ENCODE measurements at places on chromosomes 6 and 20.

- DNase-seq, result no peak
Observed at GRCh38 chr6:38192487-38192886, 373.0 kb downstream of the ZFAND3 start.

- DNase-seq, result no peak
Observed at GRCh38 chr20:47099825-47100441, 205.3 kb downstream of the EYA2 start.

GRCh38 chr6:16227605-16228004 is 10.8 kb upstream of the GMPR start:
- no peak for DNase-seq

- DNase-seq, result no peak
Observed at GRCh38 chr6:34514593-34515472, 41.3 kb downstream of the SPDEF start.

GRCh38 chr6:80540700-80541099 is 434.2 kb downstream of the BCKDHB start:
- no peak for DNase-seq

DNA sequence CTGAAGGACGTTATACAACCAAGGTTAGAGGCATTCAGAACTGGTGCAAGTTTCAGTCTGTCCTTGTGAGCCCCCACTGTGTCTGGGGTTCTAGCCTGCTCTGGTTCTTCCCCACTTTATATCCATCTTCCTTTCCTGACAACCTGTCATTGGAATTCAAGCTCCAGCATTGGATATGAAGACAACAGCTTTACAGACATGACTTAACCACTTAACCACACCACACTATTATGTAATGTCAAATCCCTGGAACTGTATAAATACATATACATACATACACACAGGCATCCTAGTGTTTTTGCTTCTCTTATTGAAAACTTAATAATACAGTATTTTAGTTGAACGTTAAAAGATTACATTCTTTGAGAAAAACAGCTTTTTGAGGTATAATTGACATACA is 217.9 kb upstream of the SGK1 start:
- DNase-seq, result no peak

GRCh38 chr6:130183271-130184222 is 39.2 kb downstream of the SAMD3 start:
- DNase-seq, result no peak

DNA sequence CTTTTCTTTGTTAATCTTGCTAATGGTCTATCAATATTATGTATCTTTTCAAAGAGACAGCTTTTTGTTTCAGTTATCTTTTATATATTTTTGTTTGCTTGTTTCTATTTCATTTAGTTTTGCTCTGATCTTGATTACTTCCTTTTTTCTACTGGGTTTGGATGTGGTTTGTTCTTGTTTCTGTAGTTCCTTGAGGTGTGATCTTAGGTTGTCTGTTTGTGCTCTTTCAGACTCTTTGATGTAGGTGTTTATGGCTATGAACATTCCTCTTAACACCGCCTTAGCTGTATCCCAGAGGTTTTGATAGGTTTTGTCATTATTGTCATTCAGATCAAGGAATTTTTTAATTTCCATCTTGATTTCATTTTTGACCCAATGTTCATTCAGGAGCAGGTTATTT is 26.8 kb upstream of the TNFAIP3 start:
- DNase-seq, result no peak

DNA sequence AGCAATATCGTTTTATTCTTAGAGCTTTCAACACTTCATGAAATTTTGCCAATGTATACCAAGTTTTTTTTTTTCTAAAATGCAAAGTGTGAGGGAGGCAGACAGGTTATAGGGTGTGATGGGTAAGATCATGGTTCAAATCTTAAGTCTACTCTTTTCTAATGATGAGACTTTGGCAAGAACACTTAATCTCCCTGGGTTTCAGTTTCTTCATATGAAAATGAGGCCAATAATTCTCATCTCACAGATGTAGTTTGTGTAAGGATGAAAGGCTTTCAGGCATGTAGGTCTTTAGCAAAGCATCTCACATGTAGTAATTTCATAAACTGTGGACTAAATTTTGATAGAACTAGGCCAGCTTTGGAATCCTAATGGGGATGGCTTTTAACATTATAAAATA is 457.1 kb downstream of the QKI start:
- no peak for DNase-seq

- DNase-seq, result no peak
Observed at GRCh38 chr6:67666177-67666964, 968.7 kb upstream of the ADGRB3 start.

GRCh38 chr6:154071236-154071635 is 32.2 kb downstream of the OPRM1 start:
- no peak for DNase-seq

- no peak for DNase-seq
Observed at GRCh38 chr6:5115168-5115567, 30.0 kb downstream of the PPP1R3G start.

- DNase-seq, result no peak
Observed at GRCh38 chr6:73299151-73299971, 36.4 kb upstream of the KHDC1 start.

DNA sequence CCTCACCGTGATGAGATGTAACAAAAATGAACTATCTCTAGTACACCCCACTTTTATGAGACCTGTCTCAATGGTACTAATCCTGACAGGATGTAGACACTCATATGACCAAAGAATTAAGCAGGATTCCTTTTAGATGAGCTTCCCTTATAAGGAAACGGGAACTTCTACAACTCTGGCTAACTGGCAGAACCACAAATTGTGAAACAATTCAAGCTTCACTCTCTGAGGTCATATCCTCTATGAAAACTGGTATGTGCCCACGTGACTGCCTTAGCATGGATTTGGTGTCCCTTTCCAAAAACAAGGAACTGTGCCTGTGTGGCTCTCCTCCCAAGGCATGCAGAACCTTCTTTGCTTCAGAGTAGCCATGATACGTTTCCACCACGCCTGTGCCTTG is 14.1 kb upstream of the CPNE5 start:
- DNase-seq, result no peak

- DNase-seq, result no peak
Observed at GRCh38 chr6:40082278-40083043, 148.2 kb upstream of the MOCS1 start.

DNA sequence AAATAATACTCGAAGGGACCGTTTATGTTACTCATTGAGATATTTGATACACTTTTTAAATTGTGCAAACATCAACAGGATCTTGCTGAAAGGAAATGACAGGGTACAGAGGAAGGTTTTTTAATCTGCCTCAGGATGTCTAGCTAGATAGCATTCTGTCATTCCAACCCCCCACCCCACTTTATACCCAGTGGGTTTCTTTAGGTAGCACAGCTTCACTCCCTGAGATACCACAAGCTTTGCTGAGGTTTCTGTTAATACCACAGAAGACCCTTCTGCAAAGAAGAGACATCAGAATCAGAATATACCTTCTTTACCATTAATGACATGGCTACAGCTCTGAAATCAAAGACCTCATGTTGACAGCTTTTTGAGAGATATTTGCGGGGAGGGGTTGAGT is 1.3 kb downstream of the PHACTR2 start:
- no peak for DNase-seq

GRCh38 chr20:61324906-61325305 is 72.8 kb downstream of the CDH4 start:
- DNase-seq, result no peak

DNA sequence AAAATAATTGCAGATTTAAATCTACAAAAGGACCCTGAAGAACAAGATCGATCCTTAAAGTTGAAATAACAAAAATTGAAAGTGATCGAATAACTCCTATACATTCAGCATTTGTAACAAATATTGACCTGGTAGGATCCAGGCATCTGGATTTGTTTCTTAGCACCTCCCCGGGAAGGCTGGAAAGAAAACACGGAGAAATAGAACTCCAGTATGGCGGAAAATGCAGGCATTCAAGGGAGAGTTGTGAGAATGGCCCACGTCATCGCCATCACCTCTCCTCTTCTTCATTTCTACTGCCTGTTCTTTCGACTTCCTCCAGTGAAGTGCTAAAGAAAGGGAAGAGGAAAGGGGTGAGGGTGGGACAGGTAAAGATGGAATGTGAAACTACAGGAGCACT is 242.3 kb upstream of the TFAP2D start:
- DNase-seq, result no peak

GRCh38 chr6:37818536-37819176 is 871 bp upstream of the ZFAND3 start:
- peak; percentile 93 for DNase-seq

DNA sequence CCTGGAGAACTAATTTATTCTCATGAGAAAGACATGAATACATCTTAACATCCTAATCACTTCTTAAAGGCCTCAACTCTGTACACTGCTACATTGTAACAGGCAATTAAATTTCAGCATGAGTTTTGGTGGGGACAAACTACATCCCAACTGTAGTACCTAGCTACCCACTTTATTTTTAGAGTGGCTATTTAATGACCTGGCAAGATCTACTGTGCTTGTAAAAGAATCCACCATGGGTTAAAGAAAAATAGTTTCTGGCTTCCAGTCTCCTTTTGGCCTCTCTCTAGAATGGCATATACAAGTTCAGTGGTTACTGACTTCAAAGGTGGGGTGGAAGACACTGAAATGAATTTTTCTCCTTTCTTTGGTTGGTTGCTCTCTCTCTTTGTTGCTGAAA is 193.9 kb downstream of the ESR1 start:
- no peak for DNase-seq

DNA sequence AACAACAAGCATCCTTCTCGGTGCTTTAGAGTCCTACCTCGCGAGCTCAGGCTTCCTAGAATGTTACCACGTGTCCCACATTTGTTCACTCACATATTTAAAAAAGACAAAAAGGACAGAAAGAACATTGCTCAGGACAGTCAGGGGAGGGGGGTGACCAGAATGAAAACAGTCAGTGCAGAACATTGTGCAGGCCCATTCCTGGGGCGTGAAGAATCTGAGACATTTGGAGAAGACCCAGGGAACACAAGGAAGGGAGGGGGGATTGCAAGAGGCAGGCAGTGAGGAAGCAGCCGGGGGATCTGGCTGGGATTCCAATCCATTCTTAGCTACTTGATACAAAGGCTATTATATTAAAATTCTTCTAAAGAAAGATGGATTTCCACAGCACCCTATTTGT is 270.4 kb upstream of the CITED2 start:
- no peak for DNase-seq

DNA sequence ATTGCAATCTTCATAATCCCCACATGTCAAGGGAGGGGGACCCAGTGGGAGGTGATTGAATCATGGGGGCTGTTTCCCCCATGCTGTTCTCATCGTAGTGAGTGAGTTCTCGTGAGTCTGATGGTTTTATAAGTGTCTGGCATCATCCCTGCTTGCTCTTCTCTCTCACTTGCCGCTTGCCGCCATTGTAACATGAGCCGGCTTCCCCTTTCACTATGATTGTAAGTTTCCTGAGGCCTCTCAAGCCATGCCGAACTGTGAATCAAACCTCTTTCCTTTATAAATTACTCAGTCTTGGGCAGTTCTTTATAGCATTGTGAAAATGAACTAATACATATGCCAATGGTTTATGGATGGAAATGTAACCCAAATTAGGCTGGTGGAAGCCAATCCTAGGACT is 109.4 kb upstream of the AKAP12 start:
- DNase-seq, result no peak

- DNase-seq, result no peak
Observed at GRCh38 chr20:62020935-62021701, 44.6 kb downstream of the TAF4 start.

- DNase-seq, result no peak
Observed at GRCh38 chr6:69953491-69953890, 87.1 kb downstream of the COL19A1 start.

- DNase-seq, result no peak
Observed at GRCh38 chr20:63345328-63346100, 15.6 kb downstream of the CHRNA4 start.

GRCh38 chr6:111796310-111796918 is 76.8 kb downstream of the FYN start:
- no peak for DNase-seq

DNA sequence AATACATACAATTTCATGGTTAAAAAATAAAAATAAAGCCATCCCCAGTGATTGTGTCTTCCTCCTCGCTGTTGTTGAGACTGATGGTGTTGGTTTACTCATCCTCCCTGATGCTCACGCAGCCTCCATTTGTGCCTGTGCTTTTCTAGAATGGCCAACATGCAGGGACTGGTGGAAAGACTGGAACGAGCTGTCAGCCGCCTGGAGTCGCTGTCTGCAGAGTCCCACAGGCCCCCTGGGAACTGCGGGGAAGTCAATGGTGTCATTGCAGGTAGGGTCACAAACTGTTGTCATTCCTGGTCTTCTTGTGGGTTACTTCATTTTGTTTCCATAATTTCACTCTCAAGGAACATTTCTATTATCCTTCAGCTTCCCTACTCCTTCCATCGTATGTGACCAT is 28.0 kb downstream of the CAP2 start:
- no peak for DNase-seq

DNA sequence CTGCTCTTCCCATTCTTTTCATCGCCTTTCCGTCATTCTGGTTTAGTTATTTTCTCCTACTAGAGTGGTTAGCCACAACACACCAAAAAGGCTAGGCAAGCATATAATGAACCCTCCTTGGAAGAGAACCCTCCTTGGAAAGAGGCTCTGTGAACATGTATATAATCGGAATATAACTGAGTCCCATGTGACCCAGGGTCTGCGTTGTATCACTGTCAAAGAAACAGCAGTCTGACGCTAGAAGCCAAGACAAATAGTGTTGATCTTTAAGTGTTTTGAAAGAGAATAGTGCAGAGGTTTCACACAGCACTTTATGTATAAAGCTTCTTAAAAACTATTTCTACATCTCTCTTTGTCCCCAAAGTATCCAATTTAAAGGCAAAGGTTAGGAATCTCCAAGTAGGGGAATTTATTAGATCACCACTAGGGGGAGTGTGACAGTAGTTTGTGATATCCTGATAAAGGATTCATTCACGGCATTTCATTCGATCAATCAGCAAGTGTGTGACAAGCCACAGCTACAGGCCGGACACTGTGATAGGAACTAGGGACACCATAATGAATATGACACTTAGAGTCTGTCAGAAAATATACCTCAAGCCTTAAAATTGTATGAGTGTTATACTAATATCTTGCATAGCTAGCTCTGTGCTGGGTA is 395.3 kb downstream of the CD109 start:
- DNase-seq, result no peak

DNA sequence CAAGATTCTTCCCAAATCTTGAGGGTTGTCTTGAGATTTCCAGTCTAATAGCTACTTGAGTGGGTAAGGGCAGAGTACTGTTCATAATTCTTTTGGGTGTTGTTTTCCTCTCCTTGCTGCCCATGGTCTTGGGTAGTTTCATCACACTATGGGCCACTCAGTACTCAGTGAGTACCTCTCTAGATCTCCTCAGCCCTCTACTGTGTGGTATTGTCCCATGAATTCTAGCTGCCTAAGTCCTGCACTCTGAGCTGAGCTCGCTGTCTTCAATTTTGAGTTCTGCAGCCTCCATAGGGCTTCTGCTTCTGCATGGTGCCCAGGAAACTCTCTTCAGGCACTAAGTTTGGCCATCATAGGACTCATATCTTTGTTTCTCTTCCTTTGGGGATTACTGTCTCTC is 42.3 kb downstream of the ASXL1 start:
- no peak for DNase-seq
